ENCODE measurements at places on chromosomes 7 and 10. TPM values are rescaled to one million over a fixed set of nuclear protein-coding genes. Genes with fewer than 3 reads are reported as not detected.

Gene OR2A12
- not detected for total RNA-seq

- no peak overlapping the region for H3K4me3 ChIP-seq
- no peak overlapping the region for H3K27ac ChIP-seq
- no peaks in the 10 kb centered on the region for H3K27me3 ChIP-seq
- no peaks in the 10 kb centered on the region for H3K36me3 ChIP-seq
These were observed 155.1 kb downstream of the ANK3 start for GRCh38 chr10:60234551-60234950.

- H3K27me3 ChIP-seq = no peaks in the 10 kb centered on the region
- no peak for DNase-seq
- H3K4me1 ChIP-seq = no peaks in the 10 kb centered on the region
- no peak overlapping the region for H3K27ac ChIP-seq
These were observed 39.9 kb upstream of the FGL2 start for GRCh38 chr7:77239471-77239870.

DNA sequence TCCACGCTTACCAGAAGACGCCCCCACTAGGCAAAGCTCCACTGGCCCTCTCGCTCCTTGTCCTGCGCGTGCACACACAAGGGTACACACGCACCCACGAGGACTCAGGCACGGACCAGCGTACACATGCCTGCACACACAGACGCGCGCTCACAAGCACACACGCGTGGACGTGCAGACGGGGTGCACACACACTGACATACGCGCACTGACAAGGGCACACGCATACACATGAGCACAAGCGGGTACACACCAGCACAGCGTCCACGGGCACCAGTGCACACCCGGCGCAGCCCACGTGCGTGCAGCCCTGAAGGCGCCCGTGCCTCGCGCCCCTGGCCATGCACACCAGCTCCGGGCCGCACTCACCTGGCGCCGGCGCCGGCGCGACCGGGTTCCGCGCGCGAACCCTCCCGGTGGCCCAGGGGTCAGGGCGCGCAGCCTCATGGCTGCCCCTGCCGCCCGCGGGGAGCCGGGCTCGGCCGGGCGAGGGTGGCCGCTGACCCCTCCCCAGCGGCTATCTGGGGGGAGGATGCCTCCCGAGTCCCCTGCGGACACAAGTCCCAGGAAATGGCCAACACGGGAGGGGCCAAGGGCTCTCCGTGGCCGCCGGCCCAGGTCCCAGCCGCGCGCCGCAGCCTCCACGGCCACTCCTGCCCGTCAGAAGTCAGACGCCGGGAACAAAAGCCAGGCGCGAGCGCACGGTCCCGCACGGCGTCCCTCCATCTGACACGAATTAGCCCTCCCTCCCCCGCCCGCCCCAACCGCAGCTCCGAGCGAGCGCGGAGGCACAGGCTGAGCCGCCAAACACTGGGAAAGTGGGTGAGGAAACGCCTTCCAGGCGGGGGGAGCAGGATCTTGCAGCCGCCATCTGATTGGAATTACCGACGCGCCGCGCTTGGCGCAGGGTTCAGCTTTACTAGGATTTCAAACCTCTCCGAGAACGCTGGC lies 45.0 kb downstream of the TNS3 start:
- peaks cover 65% of the 10 kb centered on the region for H3K4me1 ChIP-seq
- no peaks in the 10 kb centered on the region for H3K36me3 ChIP-seq
- peak overlapping the region; percentile 66 for H3K4me3 ChIP-seq
- H3K27me3 ChIP-seq = no peaks in the 10 kb centered on the region
- DNase-seq = peak; percentile 56

GRCh38 chr10:99984211-99985034 lies 25.3 kb downstream of the DNMBP start:
- H3K4me3 ChIP-seq = peak overlapping the region; percentile 39
- no peaks in the 10 kb centered on the region for H3K36me3 ChIP-seq
- peak; percentile 49 for DNase-seq
- H3K27me3 ChIP-seq = no peaks in the 10 kb centered on the region

DNA sequence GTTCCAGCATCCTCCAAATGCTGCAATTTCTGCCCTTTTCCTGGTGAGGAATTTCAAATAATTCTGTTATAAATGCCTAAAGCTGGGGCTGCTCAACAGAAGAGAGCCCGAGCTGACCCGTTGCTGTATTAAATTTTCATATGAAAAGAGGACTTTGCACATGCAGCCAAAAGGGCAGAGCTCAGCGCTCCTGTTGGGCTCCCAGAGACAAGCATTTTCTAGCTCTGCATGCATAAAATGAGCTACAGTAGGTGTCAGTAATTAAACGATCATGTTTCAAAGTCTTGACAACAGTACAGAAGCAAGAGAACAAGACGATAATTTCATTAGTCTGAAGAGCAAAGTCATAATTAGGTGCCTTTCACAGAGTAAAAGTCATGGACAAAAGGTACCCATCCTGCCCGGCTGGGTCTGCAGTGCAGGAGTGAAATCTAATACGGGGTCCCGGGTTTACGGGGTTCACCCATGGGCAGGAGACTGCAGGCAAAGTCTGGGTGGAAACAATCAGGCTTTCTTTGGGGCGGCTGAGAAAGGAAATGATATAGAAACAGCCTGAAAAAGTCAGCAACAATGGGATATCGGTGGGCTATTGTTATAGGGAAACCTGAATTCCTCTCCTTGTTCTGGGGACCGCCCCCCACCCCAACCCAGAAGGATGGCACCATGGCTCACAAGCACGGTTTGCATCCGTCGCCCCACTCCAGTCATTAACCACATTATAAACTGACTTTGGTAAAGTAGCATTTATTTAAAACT lies 66.0 kb downstream of the EBF3 start:
- no peak overlapping the region for H3K27ac ChIP-seq
- no peaks in the 10 kb centered on the region for H3K4me1 ChIP-seq
- H3K36me3 ChIP-seq = no peaks in the 10 kb centered on the region
- peaks cover 49% of the 10 kb centered on the region for H3K27me3 ChIP-seq
- no peak for DNase-seq

GRCh38 chr10:104113376-104113956 lies 8.5 kb upstream of the SFR1 start:
- H3K27me3 ChIP-seq = no peaks in the 10 kb centered on the region
- peaks cover 34% of the 10 kb centered on the region for H3K4me1 ChIP-seq
- H3K36me3 ChIP-seq = no peaks in the 10 kb centered on the region

GRCh38 chr10:92787557-92788152 lies 60.7 kb upstream of the EXOC6 start:
- H3K4me1 ChIP-seq = no peaks in the 10 kb centered on the region
- H3K36me3 ChIP-seq = no peaks in the 10 kb centered on the region
- H3K27me3 ChIP-seq = no peaks in the 10 kb centered on the region
- H3K27ac ChIP-seq = no peak overlapping the region
- no peak overlapping the region for H3K4me3 ChIP-seq

DNA sequence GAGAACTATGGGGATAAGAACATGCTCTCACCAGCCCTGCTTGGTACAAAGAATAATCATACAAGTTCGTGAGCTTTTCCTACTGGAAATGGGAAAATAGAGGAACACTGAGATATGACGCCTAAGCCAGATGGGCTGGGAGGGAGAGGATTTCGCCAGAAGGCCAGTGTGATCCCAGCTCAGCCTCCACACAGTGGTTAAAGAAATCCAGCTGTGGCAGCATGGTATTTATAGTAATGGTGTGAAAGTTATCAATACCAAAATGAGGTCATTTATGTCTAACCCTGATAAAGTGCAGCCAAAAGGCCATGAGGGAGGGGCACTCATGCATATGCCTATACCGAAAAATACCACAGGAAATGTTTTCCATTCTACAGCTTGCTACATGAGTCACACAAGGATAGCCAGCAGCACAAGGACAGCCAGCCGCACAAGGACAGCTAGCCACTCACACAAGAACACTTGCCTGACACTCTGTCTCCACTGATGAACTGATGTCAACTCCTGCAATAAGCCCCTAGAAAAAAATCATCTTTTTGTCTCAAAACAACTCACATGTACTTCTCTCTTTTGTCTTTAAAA lies 49.4 kb downstream of the FRMPD2 start:
- no peak overlapping the region for H3K4me3 ChIP-seq
- no peaks in the 10 kb centered on the region for H3K4me1 ChIP-seq

DNA sequence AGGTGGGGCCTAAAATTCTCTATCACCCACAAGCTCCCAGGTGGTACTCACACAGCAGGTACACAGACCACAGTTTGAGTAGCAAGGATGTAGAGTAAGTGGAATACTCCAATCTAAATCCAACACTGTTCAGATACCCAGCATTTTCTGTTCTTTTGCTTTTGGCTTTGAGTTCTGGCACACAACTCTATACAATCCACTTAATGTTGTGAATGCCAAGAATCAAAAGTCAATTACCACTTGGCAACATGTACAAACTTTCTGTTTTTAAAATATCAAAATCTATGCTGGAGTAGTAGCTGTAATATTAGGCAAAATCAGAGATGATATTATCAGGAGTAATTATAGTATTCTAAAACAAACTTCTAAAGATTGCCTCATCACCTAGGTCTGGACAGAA lies 133.4 kb upstream of the LRRTM3 start:
- no peaks in the 10 kb centered on the region for H3K27me3 ChIP-seq
- H3K36me3 ChIP-seq = no peaks in the 10 kb centered on the region
- no peak overlapping the region for H3K4me3 ChIP-seq
- no peak for DNase-seq
- no peaks in the 10 kb centered on the region for H3K4me1 ChIP-seq

DNA sequence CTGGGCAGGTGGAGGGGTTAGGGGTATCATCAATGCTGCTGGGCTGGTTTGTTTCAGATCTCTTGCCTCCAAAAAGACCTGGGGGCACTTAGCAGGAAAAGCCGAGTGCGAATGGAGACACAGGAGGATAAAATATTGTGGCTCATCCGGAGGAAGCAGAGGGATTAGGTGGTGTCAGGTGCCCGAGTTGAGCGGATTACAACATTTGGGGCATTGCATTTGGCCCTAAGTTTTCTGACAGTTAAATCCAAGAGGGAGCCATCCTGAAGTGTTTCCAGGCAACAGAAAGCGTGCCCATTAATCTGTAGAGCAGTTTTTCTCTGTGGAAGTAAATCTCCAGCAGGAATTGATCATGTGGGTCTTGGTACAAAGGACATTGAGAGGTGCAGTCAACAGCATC lies 85.9 kb downstream of the CDH23 start:
- H3K27me3 ChIP-seq = peaks cover 51% of the 10 kb centered on the region
- no peak overlapping the region for H3K4me3 ChIP-seq
- H3K4me1 ChIP-seq = no peaks in the 10 kb centered on the region
- H3K36me3 ChIP-seq = no peaks in the 10 kb centered on the region

Measured in PC-3 (cell line).